ENCODE measurements at places on chromosomes 1 and 21. TPM values are rescaled to one million over a fixed set of nuclear protein-coding genes. Genes with fewer than 3 reads are reported as not detected.

Gene TMIGD3
- polyA plus RNA-seq: not detected

Gene PCP4
- polyA plus RNA-seq: not detected

Gene GABRD
- not detected for polyA plus RNA-seq

Gene DRAXIN
- polyA plus RNA-seq: 0.58 TPM

Gene PTPRU
- polyA plus RNA-seq: not detected

DNA sequence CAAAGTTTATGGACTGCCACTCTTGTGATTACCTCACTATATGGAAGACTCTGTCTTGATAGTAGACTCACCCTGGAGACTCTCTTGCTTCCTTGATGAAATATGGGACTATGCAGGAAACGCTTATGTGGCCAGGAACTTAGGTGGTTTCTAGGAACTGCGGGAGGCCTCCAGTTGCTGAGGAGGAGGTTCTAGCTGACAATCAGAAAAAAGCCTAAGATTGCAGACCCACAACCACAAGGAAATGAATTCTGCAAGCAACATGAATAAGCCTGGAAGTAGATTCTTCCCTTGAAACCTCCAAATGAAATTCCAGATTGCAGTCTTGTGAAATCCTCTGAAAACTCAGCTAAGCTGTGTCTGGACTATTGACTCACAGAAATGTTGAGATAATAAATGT lies 88.9 kb upstream of the COL11A1 start:
- DNase-seq: no peak

DNA sequence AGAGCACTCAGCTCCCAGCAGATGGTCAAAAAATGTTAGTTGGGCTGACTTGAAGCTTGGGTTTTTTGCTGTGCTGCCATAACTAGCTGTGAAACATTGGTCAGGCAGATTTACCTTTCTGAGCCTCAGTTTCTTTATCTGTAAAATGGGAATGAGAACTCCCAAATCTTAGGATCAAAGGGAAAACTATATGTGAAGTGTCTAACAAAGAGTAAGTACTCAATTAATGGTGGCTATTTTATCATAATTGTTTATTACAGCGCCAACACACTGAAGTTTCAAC lies 164.2 kb upstream of the POU3F1 start:
- DNase-seq: no peak

DNA sequence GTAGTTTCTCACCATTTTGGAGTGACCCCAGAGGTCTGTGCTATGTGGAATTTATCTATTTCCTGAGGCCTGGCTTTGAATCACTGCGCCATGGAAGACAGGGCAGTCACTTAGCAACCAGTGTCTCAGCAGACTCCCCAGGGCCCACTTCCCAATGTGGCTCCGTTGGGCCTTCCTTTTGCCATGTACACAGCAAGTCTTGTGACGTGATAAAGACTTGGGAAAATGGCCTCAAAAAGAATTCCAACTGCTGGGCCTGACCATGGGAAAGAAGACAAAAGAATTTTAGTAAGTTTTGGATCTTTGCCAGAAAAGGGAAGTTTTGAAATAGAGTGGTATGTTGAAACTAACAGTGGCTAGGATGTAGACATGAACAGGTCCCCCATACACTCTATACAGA lies 36.2 kb downstream of the TLR5 start:
- no peak for DNase-seq

DNA sequence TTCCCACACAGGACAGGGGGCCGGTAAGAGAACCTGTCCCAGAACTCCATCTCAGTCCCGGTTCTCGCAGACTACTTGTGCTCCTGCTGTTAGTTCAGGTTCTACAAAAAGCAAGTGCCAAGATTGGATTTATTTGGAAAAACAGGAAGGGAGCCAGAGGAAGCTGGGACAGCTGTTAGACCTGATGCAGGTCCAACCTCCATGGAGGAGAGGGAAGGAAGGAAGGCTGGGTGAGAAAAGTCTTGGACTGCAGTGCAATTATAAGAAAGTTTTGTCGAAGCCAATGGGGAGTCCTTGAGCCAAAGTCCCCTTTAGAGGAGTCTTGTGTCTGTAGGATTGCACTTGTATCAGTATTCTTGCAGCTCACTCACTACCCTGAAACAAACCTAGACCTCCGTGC lies 191.2 kb downstream of the GREM2 start:
- DNase-seq: no peak

DNA sequence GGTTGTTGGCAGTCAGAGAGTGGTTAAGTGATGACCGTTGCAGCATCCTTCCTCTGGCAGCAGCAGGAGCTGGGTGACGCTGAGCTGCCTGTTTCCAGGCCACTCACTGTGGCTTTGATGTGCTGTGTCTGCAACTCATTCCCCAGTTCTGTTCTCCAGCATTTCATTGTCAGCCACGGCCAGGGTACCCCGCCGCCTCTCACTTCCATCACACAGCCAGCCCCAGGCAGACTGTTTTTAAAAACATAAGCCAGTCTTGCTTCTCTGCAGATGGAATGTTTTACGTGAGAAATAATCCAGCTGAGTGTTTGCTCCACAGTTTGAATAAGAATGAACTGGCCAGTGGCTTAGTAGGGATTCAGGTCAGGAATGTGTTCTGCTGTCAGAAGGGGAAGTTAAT lies 21.5 kb upstream of the ST6GALNAC3 start:
- peak; percentile 24 for DNase-seq

DNA sequence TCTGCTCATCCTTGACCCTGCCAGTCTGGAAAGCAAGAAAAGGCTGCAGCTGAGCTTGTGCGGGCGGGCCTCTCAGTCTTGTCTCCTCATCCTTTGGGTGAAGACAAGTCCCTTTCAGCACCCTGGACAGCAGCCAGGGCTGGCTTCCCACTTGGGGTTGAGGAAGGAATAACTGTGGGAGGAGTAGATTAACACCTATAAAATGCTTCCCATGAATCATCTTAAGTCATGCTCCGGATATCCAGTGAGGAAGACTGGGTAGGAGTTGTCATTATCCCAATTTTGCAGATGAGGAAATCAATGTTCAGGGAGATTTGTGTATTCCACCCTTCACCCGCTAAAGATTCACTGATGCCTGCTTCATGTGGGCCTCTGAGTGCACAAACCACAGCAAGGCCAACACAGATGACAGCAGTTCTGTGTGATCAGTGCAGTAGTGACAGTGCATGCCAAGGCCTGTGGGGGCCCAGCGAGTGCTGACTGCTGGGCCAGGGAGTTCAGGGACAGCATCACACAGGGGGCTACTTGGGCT lies 20.1 kb upstream of the COL16A1 start:
- peak; percentile 30 for DNase-seq

GRCh38 chr1:15323989-15324868 lies 77.2 kb downstream of the FHAD1 start:
- DNase-seq: no peak

- no peak for DNase-seq
These were observed 598.5 kb upstream of the USP24 start for GRCh38 chr1:55813618-55814017.

DNA sequence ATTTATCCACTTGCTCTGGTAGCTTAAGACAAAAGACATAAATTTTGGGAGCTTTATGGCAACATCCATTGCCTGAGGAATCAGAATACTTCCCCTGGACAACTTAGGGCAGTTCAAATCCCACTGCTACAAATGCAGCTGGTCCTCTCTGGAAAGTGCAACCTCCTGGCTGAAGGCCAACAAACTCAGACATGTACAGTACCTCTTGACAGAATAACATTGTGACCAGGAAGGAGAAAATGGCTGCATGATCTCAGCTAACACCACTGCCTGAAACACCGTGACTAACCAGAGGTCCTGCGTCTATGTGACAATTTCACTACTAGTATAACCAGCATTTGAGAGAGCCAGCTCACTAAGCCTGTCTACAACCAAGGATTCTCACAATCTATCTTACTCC lies 218.9 kb downstream of the CRB1 start:
- no peak for DNase-seq

All from immature natural killer cell (primary cell).